Renal pelvis (tissue), 12 donors: ENCODE measurements at places on chromosomes 7 and 10. TPM values are rescaled to one million over a fixed set of nuclear protein-coding genes. Genes with fewer than 3 reads are reported as not detected.

- DNase-seq = no peak
Measured at GRCh38 chr7:24754906-24755506, 2.3 kb downstream of the GSDME start.

- DNase-seq = peak; percentile 80
Measured at GRCh38 chr10:63717027-63717715, 196.0 kb downstream of the REEP3 start.

DNA sequence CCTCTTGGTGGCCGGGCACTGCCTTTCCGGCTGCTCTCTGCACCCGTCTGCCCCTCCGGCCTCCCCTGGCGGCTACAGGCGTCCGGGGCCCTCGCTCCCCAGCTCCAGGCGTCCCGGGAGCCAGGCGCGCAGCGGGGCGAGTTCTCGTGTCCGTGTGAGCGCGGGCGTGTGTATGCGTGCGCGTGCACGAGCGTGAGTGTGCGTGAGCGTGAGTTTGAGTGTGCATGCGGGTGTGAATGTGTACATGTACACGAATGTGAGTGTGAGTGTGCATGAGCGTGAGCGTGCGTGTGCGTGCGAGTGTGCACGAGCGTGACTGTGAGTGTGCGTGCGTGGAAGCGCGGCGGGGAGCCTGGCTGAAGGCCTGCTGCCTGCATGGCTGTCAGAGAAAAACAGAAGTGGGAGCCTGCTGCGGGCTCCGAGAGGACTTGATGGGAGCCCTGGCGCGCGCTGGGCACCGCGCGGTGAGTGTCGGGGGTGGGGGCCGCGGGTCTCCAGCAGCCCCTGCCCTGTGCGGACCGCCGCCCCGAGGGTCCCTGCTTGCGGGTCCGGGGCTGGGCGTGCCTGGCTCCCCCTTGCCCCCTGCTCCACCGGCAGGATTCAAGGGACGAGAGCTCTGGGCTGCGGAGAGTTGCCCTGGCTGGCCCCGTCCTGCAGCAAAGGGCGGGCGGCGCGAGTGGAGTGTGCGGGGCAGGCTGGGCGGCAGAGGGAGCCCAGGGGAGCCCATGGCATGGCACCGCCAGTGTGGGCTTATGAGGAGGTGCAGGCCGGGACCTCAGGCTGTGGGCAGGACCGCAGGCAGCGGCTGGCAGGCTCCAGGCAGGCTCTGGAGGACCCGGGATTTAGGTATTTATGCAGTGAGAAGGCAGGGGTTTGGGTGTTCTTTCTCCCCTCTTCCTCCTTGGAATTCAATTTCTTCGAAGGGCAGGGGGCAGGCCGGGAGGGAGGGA, 75.8 kb upstream of the EN2 start:
- DNase-seq = no peak

DNA sequence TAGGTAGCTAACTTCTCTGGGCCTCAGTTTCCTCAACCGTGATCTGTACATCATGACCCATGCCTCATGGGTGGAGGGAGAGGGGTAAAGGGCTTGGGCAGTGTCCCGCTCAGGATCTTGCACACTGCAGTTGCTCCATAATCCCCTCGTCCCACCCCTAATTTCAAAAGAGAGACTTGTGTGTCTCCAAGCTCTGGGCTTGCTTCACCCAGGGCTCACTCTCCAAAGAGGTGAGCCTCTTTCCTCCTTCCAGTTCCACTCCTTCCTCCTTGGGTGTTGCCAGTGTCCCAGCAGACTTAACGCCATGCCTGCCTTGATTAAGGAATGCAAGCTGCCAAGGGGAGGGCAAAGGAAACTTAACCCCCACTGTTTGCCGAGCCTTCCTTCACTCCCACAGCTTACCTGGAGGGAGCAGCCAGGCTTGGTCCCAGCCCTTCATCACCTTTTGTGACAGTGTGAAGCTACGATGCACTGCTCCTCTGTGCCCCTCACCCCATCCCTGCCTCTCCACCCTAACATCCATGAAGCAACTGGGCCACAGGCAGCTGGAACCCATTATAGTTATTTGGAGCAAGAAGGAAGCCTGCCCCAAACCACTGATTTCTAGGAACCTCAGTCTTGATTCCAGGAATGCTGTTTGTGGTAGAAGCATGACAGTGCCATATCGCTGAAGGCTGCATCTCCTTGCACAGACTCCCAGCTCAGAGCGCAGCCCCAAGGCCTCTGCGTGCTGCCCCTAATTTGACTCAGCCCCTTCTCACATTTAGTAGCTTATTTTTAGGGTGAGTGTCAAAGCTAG, 363.3 kb downstream of the TNS3 start:
- no peak for DNase-seq

- DNase-seq = no peak
Measured at GRCh38 chr7:96224685-96225084, 97.2 kb downstream of the SLC25A13 start.

DNA sequence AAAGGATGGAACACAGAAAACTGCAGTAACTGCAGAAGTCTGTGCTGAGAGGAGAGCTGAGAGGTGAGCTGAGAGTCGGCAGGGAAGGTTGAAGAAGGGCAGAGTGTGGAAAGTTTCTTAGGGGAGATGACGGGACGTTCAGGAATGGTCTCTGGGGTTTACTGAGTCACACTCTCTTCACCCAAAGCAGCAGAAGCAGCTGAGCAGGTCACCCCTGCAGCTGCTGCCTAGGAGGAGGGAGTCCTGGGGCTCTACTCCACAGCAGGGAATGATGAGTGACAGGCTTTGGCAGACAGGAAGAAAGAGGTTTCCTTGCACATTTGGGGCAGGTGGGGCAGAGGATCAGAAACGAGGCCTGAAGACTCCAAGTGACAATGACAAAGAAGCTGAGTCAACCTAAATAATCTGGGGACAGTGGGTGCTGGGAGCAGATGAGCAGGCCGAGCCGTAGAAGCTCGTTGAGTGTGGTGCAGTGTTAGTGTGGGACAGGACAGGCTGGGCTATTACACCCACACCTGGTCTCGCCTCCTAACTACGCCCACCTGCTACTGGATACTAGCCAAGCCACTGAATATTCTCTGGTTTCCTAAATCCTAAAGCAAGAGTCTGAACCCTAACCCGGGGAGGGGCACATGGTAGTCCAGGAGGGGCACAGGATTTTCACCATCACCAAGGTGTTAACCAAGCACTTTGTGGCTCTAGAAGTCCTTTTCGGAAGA, 24.9 kb downstream of the BEND7 start:
- no peak for DNase-seq

DNA sequence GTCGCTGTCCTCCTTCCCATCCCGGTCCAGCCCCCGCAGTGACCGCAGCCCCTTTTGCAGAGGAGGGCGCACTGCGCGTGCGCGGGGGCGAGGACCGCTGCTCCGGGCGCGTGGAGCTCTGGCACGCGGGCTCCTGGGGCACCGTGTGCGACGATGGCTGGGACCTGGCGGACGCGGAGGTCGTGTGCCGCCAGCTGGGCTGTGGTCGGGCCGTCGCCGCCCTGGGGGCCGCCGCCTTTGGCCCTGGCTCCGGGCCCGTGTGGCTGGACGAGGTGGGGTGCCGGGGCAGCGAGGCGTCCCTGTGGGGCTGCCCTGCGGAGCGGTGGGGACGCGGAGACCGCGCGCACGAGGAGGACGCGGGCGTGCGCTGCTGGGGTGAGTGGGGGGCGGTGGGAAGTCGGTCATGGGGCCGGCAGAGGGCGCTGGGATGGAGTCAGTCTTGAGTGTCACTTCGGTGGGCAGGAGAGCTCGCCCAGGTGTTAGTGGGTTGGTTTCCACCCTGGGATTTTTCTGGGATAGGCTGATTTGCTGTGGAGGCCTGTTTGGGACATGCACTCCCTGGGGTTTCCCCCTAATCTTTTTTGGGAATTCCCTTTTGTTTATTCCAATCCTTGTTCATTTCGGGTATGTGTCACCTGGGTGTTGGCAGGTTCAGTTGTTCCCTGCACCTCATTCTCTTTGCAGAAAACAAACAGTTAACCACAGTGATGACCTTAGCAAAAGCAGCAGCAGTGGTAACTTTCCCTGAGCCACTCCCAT, 11.6 kb downstream of the SCART1 start:
- DNase-seq = no peak

DNA sequence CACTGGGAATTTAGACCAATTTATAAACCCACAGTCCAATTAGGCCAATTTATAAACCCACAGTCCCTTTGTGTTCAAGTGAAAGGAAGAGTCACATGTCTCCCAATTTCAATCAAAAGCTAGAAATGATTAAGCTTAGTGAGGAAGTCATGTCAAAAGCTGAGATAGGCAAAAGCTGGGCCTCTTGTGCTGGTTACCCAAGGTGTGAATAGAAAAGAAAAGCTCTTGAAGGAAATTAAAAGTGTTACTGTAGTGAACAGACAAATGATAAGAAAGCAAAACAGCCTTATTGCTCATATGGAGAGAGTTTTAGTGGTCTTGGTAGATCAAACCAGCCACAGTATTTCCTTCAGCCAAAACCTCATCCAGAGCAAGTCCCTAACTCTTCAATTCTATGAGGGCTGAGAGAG, 245.0 kb downstream of the HDAC9 start:
- DNase-seq = no peak

DNA sequence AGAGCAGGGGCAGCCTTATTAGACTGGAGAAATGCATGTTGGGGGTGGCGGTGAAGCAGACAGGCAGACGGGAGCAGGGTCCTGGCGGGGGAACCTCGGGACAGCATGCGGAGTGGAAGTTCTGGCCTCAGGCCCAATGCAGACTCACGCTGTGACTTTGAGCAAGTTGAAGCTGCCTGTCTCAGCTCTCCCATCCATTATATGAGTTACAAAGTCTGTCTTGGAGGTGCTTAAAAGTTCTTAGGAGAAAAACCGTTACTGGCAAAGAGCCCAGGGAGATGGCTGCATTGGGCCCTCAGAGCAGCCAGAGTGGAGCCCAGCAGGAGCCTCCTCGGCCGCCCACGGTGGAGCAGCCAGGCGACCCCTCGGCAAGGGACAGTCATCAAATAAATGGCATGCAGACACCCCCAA, 509.5 kb downstream of the PLXNA4 start:
- DNase-seq = peak; percentile 37

DNA sequence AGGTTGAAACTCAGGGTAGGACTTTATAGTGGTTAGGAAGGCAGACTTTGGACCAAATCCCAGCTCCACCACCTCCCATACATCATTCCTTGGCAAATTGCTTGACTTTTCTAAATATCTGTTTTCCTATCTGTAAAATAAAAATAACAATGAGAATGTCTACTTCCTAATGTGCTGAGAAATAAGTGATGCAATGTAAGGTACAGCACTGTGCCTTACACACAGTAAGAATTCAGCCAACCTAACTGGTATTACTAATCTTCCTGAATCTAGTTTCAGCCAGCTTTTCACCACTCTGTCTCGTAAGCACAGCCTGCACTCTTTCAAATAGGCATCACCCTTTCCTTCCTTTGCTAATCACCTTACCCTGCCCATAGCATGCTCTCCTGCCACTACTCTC, 9.7 kb downstream of the PRLHR start:
- no peak for DNase-seq

DNA sequence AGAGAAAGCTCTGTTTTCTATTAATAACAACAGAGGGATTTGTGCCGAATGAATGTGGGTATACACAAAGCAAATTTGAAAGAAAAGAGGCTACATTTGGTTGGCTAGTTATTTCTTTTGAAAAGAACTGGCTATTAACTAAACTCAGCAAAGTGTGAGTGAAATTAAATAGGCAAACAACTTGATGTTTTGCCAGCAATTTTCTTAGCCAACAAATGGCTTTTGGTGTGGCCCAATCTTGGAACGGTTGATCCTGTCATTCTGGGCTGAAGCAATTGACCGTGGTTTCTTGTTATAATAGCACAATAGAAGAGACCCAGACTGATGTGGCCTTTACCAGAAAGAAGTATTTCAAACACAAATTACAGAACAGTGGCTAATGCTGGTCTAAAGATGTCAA, 898.6 kb downstream of the KCNMA1 start:
- DNase-seq = no peak

DNA sequence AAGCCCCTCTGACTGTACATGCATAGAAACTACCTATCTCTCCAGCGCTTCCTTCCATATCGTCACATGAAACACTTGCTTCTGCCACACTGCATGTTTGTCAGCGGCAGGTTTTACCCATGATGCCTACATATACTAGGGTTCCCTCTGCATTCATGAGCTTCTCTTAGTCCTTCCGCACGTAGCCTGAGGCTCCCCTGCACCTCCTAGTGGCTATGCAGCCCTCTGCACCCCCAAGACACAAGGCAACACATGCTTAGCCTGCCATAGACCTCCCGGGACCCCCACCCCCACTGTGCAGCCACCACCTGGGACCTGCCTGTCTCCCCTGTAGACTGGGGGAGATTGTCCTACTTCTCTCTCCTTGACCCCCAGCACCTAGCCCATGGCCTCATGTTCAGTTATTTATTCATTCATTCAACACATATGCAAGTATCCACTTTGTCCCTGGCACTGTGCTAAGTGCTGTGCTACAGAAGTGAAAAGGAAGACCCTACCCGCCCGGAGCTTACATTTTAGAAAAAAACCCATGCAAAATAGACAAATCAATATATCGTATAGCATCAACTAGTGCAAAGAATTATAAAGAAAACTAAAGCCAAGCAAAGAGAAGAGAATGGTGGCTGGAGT, 23.5 kb downstream of the TMEM273 start:
- DNase-seq = no peak

DNA sequence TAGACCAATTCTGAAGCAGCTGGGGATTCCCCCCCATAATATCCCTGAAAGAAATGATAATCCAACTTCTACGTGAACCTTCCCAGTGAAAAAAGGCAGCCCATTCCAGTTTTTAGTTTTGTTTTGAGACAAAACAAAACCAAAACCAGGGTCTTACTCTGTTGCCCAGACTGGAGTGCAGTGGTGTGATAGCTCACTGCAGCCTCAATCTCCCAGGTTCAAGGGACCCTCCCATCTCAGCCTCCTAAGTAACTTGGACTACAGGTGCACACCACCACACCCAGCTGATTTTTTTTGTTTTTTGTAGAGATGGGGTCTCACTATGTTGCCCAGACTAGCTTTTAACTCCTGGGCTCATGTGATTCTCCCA, 12.5 kb upstream of the ARPC1A start:
- no peak for DNase-seq

DNA sequence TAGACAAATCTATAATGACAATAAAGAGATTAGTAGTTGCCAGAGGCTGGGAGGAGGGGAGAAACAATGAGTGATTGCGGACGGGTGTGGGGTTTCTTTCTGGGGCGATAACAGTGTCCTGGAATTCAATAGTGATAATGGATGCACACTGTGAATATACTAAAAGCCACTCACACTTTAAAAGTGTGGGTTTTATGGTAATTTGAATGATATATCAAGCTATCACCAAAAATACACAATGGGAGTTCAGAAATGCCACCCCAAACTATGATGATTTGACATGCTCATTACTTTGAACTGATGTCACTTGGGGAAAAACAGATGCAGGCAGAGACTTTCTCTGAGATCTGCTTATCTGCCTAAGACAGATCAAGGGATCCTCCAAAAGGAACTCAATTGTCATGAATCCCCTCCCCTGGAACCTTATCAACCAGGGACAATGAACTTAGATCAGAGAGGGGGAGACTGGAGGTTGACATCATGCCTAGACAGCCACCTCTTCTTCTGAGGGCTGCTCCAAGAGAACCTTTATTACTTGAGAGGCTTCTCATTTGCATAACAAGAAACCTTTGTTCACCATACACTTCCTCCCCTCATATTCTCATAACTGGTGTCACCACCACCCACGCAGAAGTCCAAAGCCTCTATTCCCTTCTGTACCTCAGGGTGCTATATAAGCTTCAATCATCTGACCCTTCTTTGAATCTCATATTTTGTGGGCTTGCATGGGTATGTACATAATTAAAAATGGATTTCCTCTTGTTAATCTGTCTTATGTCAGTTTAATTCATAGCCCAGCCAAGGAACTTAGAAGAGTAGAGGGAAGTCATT, 14.8 kb upstream of the ZC3HAV1 start:
- no peak for DNase-seq

The CYP2C9 gene
- 3.0 TPM for polyA plus RNA-seq

The LRRC18 gene
- polyA plus RNA-seq = not detected

The DNAJC12 gene
- 11.8 TPM for polyA plus RNA-seq

The ADAM12 gene
- 22.8 TPM for polyA plus RNA-seq

The TEX36 gene
- not detected for polyA plus RNA-seq
